ENCODE measurements at places on chromosomes 2 and 18.

GRCh38 chr18:54209471-54210180, 14.8 kb downstream of the MBD2 start:
- no peak for DNase-seq

GRCh38 chr2:61909116-61909515, 3.6 kb downstream of the COMMD1 start:
- no peak for DNase-seq

GRCh38 chr2:236211296-236211695, 43.1 kb upstream of the GBX2 start:
- peak; percentile 37 for DNase-seq

- DNase-seq: no peak
These were observed 100.6 kb downstream of the CMPK2 start for GRCh38 chr2:6764968-6765723.

- DNase-seq: no peak
These were observed 126.3 kb upstream of the SERTAD2 start for GRCh38 chr2:64780041-64780440.

- no peak for DNase-seq
These were observed 120.2 kb upstream of the OTOS start for GRCh38 chr2:240260664-240261063.

- no peak for DNase-seq
These were observed 766.9 kb upstream of the ZEB2 start for GRCh38 chr2:145286716-145287275.

DNA sequence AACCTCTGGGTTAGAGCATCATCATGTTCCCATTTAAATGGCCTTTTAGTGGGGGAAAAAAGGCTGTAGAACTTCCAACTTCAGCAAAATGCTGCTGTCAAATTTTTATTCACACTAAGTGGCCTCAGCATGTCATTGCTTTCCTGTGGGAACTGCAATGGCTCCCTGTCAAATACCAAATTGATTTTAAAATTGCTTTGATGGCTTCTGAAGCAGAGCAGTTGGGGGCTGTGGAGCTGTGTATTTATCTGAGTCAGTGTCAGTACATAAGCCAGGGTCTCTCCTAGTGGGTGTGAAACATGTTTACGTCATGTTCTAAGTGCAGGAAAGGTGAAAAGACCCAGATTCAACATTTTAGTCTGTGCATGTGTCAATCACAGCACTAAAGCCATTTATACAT, 171.3 kb downstream of the CDH19 start:
- DNase-seq: no peak

GRCh38 chr2:180604077-180604476, 376.3 kb upstream of the UBE2E3 start:
- peak; percentile 4 for DNase-seq

- DNase-seq: no peak
These were observed 638.5 kb upstream of the PKDCC start for GRCh38 chr2:41409328-41409727.

DNA sequence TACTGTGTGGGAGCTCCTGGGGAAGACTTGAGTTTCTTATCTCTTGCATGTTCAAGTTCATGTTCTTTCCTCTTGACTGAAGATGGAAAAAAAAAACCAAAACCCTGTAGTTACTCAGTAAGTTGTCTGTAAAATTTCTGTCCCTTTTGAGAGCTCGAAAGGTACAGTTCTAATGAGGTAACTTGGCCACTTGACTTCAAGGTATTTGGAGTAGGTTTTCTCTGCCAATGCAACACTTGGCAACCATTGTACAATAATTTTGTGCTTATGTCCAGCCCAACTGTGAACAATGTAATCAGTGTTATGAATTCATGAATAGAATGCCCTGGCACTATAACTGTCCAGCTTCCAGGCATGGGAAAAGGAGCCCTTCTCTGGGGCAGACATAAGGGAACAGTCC, 111.0 kb downstream of the LIPG start:
- DNase-seq: no peak

- no peak for DNase-seq
These were observed 31.9 kb upstream of the BMPR2 start for GRCh38 chr2:202344178-202344577.
